ENCODE measurements at places on chromosomes 6 and 20.
A peak's percentile ranks its signal among the peaks of the same experiment; 100 is the strongest.

GRCh38 chr6:145904391-145904790 lies 59.8 kb downstream of the SHPRH start:
- DNase-seq = no peak

- DNase-seq = no peak
Observed at GRCh38 chr6:136723780-136724179, 68.5 kb downstream of the MAP3K5 start.

GRCh38 chr6:43491750-43492661 lies 14.6 kb downstream of the TJAP1 start:
- DNase-seq = peak; percentile 20

DNA sequence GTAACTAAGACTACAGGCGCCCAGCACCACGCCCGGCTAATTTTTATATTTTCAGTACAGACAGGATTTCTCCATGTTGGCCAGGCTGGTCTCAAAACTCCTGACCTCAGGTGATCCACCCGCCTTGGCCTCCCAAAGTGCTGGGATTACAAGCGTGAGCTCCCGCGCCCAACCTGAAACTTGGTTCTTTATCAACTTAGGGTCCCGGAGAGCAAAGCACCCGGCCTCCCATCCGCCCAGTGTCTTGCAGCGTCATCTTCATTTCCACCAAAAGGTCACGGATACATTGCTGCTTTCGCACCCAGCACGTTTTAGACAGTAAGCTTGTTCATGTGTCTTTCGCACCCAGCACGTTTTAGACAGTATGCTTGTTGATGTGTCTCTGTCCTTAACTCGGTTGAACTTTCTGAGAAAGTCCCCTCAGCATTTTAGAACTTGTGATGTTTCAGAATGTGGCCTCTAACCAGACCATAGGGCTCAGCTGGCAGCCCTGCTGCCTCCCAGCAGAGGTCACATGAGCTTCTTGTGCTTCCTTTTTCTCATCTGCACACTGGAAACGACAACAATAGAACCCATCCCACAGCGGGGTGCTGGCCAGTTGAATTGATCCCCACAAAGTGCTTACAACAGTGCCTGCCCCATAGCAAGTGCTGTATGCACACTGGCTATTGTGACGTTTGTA lies 48.8 kb downstream of the PRR18 start:
- no peak for DNase-seq

- no peak for DNase-seq
Observed at GRCh38 chr20:40276301-40276700, 412.7 kb downstream of the MAFB start.

GRCh38 chr20:8579035-8579434 lies 447.0 kb downstream of the PLCB1 start:
- no peak for DNase-seq

DNA sequence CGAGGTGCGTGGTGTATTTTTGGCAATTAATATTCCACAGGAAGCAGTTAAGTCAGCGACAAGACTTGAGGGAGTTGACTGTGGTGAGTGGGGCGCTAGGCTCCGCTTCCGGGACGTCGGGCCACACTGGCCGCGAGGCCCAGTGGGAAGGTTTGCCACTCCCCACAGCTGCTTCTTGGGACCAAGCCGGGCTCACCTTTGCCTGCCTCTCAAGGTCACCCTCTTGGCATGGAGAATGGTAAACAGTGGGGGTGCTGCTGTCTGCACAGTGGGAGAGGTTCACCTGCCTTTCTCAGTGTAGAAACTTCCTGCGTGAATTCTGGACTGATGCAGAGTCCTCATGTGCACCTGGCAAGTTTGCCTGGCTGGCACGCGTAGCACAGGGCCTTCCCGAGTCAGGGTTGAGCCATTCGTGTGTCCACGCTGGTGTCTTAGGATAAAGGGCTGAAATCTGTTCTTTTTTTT lies 6.4 kb downstream of the OSBPL2 start:
- DNase-seq = no peak

DNA sequence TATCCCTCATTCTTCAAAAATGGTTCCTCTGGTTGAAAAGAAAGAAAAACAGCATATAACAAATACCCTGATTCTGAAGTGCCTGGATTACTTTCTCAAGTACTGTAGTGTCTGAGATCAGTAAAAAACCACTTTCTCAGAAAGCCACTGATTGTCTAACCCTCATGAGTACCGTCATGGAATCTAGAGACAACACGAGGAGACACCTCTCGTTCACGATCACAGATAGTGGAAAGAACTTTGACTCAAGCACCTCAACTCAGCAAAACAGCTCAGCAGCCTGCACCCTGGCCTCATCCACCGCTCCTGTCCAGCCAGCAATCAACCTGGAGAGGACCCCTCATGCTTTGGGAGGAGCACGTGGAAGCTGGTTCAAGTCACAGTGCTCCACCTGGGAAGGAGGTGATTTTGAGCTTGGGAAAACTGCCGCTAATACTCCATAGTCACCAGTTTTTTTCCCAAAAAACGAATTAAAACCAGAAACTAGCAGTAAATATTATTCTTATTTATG lies 1.0 kb downstream of the SCML4 start:
- DNase-seq = no peak

GRCh38 chr6:111971866-111972532 lies 81.9 kb upstream of the CCN6 start:
- no peak for DNase-seq

DNA sequence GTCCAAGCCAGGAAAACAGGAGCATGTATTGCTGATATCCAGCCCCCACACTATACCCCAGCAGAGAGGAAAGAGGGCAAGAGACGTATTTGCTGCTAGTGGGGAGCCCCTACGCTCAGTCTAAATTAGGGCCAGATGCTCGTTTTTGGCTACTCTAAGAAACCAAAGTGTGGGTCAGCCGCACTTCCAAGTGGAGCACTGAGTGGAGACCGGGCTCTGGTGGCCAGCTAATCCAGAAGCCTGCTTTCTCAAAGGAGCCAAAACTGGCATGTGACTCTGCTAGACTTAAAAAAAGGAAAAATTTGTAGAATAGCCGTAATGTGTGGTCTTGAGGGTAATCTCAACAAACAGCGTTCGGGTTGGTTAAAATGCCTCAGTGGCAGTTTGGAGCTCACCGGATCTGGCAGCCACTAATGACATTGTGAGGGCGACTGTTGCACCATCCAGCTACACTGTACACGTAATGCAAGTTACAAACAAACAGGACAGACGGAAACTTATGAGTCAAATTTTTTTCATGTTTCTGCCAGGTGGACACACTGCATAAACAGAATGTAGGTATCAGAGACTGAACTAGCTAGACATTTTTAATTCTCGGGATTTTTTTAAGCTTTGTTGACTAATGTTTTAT lies 230.9 kb downstream of the FOXC1 start:
- no peak for DNase-seq

DNA sequence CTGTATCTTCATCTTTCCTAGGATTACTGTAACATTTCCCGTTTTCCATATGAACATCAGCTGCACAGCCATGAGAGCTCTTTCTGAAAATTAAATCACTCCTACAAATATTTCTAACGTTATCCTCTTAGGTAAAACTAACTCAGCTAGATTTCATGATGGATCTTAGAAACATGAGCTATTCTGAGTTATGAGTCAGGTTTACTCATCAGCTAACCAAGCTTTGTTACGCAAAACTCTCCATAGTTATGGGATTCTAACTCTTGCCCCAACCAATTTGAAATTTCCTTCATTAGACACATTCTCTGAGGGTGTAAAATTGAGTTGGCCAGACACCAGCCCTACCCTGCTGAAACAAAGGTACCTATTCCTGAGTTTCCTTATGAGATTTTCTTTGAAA lies 14.0 kb downstream of the DEFB110 start:
- DNase-seq = no peak

- no peak for DNase-seq
Observed at GRCh38 chr6:168956141-168956838, 297.4 kb downstream of the THBS2 start.

GRCh38 chr6:118502169-118502568 lies 45.9 kb upstream of the PLN start:
- DNase-seq = no peak

DNA sequence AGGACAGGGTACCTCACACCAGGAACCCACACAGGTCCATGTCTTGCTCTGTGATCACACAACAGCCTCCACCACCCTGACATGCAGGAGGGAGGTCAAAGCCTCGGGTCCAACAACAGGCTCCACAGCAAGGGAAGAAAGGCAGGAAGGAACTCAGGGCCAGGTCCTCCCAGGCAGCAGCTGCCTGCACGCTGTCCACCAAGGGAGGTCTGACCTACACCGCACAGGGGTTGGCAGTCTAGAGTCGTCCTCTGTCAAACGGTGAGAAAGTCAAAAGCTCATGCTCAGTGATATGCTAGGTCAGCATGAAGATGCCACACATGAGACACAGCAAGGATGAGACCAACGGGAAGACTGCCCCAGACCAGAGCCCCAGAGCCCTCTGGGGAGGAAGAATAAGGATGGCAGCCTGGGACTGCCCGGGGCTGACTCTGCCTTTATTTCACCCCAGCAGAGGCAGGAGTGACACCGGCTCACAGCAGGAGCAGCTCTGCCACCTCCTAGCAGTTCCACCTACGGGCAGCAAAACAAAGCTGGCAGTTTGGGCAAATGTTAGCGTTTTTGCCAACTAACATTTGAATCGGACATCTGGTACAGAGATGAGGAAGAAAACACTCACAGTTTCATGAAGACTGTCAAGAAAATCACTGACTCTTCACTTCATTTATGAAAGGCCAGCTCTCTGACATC lies 8.5 kb downstream of the GMEB2 start:
- no peak for DNase-seq

GRCh38 chr6:119527231-119527578 lies 177.6 kb upstream of the MAN1A1 start:
- DNase-seq = no peak

DNA sequence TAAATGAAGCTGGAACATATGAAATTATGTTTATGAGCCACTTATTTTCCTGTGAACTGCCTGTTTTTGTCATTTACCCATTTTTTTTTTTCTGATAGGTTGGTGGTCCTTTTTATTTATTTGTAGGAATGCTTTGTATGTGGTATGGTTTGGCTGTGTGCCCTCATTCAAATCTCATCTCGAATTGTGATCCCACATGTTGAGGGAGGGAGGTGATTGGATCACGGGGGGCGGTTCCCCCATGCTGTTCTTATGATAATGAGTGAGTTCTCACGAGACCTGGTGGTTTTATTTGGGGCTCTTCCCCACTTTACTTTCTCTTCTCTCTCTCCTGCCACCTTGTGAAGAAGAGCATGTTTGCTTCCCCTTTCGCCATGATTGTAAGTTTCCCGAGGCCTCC lies 77.3 kb downstream of the CDH26 start:
- DNase-seq = no peak

- no peak for DNase-seq
Observed at GRCh38 chr20:37484331-37484730, 36.7 kb upstream of the NNAT start.

DNA sequence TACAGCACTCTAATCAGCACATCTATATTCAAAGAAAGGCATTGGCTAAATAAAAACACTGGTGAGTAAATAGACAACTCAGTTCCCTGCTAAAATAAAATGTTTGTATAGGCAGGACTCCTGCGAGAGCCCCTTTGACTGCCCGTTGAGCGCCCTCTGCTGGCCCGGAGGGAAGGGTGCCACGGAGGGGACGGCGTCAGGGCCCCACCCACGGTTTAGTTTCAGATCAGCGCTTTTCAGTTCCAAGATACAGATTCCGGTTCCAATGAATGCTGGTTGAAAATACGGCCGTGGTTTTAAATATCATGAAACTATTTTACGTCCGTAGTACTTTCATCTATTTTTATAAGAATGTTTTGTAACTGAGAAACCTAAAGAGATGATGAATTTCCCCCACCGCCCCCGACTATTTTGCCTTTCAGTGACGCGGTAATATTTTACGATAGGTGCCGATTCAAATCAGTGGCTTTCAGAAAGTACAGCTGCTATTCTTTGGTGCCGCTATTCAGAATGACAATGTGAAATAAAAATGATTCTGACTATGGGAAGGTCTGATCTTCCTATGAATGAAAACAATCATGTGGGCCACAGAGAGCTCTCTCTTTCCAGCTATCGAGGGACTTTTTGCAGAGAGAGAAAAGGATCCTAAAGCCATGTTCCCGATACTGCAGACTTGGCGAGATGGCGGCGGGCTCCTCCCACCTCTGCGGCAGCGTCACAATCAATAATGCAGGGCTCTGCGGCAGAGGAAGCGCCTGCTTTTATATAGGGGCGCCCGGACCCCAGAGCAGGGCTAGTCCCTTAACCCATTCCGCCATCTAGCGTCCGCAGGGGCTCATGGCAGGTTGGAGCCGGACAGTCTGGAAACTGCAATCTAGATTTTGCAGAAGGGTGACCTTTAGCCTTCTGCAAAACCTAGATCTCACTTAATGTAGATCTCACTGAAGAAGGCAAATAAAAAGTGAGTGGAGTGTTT lies 10.6 kb upstream of the CCN6 start:
- peak; percentile 75 for DNase-seq

DNA sequence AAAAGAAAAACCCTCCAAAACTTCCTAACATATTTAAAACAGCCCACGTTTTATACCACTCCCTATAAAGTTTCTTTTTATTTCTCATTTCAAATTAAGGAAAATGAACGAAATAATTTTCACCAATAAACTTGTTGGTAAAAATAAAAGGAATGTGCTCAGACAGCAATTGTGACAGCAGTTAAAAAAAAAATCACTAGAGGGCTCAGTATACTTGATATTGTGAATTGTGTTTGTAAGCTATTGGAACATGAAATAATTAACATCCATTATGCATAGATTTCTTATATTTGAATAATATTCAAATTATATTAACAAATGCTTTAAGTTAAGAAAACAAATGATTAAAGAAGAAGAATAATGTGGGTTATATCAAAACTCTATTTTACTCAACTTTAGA lies 105.5 kb downstream of the ASCC3 start:
- no peak for DNase-seq

- DNase-seq = no peak
Observed at GRCh38 chr6:143087856-143088255, 27.2 kb downstream of the AIG1 start.

- DNase-seq = no peak
Observed at GRCh38 chr20:61321481-61321880, 69.4 kb downstream of the CDH4 start.

GRCh38 chr6:71044753-71045152 lies 87.9 kb upstream of the B3GAT2 start:
- DNase-seq = no peak

DNA sequence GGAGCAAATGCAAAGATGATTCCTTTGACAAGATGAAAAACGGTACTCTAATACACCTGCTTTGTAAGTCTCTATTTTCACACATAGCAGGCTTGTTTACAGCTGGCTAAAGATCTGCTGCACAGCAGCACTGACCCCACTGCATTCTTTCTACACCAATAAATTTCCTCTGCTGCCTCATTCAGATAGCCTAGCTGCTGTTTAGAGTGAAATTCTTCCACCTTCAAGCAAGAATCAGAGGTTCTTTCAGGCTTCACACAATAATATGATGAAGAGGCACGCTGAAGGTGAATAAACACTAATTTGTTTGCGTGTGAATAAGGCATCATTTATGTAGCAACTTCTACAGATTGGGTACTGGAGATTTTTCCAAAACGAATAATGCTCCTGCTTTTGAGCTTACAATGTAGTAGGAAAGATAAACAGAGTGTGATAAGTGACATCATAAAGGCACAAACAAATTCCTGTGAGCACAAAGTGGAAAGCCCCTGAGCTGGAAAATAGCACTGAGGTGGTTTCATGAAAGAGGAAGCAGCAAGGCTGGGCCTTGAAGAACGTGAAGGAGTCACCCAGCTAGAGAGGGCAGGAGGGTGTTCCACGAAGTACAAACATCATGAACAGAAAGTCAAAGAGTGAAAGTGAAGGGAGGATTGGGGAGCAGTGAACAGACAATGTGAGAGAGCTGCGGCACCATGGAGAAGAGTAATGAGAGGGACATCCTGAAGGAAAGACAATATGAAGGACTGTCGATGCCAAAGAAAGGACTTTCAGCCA lies 543.4 kb downstream of the CD83 start:
- DNase-seq = no peak

- DNase-seq = no peak
Observed at GRCh38 chr6:112539355-112539754, 192.2 kb downstream of the RFPL4B start.
